Effector CD4-positive, alpha-beta T cell (primary cell): ENCODE measurements at places on chromosomes 6 and 20.

DNA sequence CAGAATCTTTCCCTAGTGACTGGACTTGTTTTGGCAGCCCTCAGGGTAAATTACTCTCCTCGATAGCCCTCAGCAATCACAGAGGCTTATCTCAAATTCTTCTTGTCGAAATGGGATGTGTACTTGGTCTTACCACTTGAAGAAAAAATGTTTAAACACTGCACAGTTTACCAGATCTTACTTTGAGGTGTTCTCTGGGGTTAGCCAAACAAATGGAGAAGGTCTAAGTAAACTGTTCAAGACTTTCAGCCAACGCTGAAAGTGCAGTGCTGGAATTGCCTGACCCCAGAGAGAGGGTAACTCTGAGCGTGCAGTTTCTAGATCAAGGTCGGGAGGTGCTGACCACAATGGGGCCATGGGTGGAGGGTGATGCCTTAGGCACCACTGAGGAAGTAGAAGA lies 39.2 kb downstream of the MYLIP start:
- no peak for DNase-seq

- no peak for DNase-seq
Observed at GRCh38 chr6:68697394-68697793, 62.3 kb downstream of the ADGRB3 start.

DNA sequence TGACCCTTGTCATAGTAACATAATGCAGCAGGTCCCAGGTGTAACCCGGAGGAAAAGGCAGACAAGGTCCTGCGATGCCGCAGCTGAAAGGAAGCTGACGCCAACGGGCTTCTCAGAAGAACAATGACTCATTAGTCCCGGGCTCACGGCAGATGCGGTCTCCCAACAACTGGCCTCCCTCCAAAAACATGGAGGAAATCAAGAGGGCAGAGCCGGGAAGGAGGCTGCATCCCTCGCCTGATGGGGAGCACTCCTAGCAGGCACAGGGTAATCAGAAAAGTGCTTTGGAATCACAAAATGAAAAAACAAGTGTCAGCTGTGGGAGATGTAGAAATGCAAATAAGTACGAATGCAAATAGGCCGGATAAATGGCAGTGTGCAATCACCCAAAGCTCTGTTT lies 165.2 kb upstream of the AGPAT4 start:
- no peak for DNase-seq

DNA sequence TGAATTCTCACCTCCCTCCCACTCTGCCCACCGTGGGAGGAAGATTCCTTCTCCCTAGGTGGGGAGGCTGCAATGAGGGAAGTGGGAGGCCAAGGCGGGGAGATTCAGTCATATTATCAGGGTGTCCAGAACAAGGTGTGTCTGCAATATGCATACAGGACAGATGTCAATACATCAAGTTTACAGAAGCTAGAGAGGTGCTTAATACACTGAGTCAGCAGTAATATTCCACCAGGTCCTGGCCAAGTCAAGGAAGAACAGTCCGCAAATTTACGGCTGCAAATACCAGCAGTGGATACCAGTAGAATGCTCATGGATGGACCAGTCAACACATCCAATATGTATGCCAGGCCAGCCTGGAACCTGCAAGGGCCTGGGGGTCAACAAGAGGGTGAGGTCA lies 119.0 kb downstream of the MCHR2 start:
- DNase-seq, result no peak

GRCh38 chr6:157651731-157652490 lies 171.1 kb upstream of the SNX9 start:
- no peak for DNase-seq

GRCh38 chr6:38012573-38012972 lies 193.0 kb downstream of the ZFAND3 start:
- DNase-seq, result no peak

- DNase-seq, result no peak
Observed at GRCh38 chr6:153208706-153209105, 77.6 kb upstream of the RGS17 start.
